ENCODE measurements at places on chromosomes 2 and 18.

- no peak for DNase-seq
Measured at GRCh38 chr2:240593026-240593702, 6.6 kb downstream of the CAPN10 start.

- no peak for DNase-seq
Measured at GRCh38 chr2:119025762-119026351, 83.9 kb downstream of the MARCO start.

- DNase-seq, result no peak
Measured at GRCh38 chr18:10588975-10589374, 63.1 kb downstream of the NAPG start.

DNA sequence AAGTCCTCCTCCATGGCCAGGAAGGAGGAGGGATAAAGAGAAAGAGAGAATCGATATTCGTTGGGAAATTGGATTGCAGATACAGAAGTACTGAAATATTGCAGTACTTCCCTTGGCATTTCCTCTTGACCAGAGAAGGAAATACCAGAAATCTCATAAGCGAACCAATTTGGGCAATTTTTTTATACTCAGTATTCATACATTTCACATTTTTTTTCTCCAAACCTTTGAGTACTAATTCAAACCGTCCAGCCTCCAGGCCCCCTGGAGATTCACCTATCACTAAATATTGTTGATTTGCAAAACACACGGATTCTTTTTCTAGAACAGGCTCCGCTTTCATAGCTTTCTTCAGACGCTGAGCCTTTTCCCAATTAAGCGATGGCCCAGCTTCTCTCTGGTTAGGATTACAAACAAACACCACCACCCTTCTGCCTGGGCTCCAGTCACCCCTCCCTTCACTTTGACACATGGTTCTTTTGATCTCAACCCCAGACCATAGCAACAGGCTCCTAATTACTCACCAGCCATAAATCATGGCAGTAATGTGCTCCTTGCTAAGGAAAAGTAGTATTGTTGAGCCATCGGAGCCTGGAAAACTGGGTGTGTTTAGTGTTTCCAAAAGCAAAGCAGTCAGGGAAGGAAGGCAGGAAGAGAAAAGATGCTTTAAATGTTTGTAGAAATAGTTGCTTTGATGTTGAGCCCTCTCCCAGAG lies 138.4 kb upstream of the CCDC68 start:
- no peak for DNase-seq

DNA sequence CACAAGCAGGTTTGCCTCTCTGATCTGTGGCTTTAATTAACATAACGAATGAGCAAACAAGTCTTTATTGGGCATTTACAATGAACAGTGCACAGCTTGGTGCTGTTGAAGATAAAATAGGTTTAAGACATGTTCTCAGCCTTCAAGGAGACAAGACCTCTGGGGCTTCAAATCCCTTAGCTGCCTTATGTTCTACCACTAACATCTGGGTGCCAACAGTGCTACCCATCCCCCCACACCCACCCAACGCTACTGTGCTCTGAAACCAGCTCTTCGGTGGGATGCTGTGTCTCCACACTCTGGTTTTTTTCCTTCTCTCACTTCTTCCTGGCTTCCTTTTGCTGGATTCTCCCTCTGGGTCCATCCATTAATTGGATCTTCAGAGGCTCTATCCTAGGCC lies 14.1 kb upstream of the B3GNT2 start:
- DNase-seq, result no peak

DNA sequence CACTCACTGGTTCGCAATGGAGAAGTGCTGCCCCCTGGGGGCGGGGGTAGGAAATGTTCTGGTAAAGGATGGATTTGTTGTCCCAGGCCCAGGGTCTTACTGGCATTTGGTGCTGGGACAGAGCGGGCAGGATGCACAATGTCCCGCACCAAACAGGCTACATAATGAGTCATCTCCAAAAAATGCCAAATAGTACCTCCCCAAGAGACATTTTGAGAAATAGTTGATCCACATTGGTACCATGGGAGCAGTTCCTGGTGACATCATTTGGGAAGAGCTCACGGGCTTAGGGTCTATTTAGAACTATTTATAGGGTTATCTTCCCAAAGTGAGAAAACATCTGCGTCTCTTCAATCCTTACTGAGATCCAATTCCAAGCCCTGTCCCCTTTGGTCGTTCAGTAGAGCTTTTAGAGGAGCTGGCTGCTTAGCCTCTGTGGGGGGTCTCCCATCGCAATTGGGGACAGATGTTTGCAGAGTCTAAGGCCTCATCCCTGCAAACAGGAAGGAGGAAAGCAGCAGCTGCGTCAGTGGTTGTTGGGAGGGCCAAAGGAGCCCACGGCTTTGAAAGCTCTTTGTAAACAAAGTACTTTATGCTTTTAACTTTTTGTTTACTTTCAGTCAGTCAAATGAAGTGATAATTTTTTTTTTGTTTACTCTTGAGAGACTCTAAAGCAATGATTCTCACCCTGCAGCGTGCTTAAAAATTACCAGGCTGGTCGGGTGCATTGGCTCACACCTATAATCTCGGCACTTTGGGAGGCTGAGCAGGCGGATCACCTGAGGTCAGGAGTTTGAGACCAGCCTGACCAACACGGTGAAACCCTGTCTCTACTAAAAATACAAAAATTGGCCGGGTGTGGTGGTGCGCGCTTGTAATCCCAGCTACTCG lies 49.3 kb downstream of the GREB1 start:
- DNase-seq, result peak; percentile 66

DNA sequence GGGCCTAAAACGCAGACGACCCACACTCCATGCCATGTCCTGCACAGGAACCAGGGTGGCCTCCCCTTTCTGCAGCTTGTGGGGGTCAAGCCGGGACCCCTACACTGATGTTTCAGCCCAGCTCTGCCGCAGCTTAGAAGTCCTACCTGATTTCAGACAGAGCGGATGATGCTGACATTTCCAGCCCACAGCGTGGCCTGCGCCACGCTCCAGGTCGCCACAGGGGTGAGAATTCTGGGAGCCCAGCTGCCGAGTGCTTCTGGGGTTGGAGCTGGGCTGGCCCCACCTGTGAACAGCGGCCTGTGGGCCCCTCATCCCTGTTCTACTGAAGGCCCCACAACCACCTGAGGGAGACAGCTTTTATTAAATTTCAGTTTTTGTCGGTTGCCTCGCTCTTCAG lies 77.2 kb downstream of the NFATC1 start:
- DNase-seq, result no peak

All from neural progenitor cell (in vitro differentiated cells).